ENCODE measurements at places on chromosomes 4 and X.

GRCh38 chr4:108303488-108304177 lies 134.9 kb upstream of the LEF1 start:
- no peak for DNase-seq

DNA sequence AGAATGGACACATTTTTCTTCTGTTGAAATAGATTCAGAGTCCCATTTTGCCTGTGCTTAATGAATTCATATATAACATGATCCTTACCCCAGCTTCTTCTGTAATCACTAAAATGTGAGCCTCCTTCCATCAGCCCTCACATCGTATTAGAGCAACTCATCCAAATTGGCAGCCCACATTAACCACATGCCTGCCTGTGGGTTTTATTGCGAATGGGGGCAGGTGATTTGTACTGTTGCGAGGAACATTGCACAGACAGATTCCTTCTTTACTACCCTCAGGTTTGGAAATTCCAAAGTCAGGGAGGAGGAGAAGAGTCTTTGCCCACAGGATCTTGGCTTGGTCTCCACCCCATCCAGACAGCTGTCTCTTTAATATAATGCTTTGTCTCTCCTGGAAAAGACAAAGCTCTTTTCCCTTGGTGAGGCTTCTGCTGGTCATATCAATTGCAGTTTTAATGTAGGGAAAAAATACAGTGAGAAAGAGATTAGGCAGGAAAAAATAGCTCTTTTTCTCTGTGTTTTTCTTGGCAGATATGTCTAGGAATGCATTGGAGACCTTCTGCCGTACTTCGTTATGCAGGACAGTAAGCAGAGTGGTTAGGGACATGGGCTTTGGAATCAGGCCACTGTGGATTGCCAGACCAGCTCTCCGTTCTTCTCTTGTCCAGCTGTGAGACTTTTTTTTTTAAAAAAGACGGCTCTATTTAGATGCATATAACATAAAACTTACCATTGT lies 371.2 kb downstream of the AFF2 start:
- DNase-seq: no peak

GRCh38 chrX:31388946-31389345 lies 317.1 kb upstream of the FTHL17 start:
- no peak for DNase-seq

GRCh38 chrX:153704021-153704526 lies 16.3 kb downstream of the SLC6A8 start:
- no peak for DNase-seq

DNA sequence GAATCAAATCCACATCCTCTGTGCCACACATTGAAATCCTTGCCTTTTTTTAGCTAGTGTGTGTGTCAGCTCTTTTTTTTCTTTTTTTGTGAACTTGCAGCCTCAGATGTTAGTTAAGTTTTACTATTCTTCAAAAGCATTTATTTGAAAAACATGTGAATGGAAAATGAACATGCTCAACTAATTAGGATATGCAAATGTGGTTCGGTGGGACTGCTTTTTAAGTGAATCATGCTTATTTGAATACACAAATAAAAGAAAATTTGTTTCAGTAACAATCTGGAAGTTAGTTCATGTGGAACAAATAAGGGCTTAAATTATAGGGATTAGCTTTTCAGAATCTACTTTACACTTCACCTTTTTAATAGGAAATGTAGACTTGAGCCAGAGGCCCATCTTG lies 751.5 kb upstream of the FAM241A start:
- DNase-seq: no peak

DNA sequence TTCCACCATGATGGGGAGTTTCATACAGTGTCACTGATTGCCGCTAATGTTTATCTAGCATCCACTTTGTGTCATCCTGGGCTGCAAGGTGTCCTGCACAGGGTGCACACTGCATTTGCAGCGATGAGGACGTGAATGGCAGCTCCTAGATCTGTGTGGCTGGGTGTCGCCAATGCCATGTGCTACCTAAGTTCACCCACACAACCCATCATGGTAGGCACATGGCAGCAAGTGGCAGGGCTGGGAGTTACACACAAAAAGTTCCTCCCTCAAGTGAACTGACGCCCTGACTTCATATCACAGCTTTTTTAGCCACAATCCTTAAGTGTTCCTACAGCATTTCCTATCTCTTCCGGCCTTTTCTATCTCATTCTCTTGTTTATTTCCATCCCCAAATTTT lies 45.9 kb upstream of the SPRY1 start:
- no peak for DNase-seq

GRCh38 chr4:119506806-119507205 lies 121.8 kb downstream of the PDE5A start:
- no peak for DNase-seq

- DNase-seq: peak; percentile 55
Observed at GRCh38 chr4:2535376-2536192, 863 bp upstream of the FAM193A start.

- no peak for DNase-seq
Observed at GRCh38 chr4:89719536-89720090, 117.3 kb downstream of the SNCA start.
